Ovary (tissue), 10 donors: ENCODE measurements at places on chromosomes 12 and 14.
A peak's percentile ranks its signal among the peaks of the same experiment; 100 is the strongest.

DNA sequence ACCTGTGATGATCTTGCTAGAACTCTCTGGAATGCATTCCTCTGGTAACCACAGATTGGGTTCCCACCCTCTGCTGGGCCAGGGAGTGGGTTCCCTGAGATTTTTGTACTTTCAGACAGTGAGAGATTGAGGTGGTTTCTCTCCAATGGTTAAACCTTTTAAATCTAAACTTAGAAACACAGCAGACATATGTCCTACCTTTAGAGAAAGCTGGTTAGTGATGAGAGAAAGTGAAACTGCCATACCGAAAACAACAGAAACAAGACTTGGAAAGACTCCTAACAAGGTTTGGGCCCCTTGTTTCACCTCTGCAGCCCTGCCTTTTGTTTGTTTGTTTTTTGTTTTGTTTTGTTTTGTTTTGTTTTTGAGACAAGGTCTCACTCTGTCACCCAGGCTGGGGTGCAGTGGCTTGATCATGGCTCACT is 9.7 kb upstream of the SGPP1 start:
- no peak for DNase-seq

GRCh38 chr12:6342140-6342889 is 439 bp upstream of the TNFRSF1A start:
- DNase-seq: no peak

DNA sequence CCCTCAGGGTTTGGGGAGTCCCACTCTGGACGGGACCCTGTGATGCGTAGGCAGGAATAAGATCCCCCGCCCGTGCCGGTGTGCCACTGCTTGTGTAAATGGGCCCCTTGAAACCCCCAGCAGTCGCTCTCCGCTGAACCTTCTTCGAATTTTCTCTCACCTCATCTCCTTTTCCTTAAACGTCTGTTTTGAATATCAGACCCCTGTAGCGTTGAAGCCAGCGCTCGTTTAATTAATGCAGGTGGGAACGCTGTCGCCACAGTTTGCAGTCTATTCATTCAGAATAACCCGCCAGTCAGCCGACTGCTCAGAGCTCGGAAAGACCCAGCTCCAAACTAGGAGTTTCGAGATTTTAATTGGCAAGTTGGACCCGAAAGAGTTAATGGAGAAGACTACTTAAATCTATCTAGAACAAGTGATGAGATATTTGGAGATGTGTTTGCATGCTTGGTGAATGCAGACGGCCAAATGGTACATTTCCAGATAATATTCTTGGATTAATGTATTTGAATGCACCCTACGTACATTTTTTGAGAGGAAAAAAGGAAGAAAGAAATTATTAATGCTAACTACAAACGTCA is 739 bp upstream of the PPP2R5E start:
- DNase-seq: no peak

GRCh38 chr12:56162468-56163290 is 4.5 kb downstream of the MYL6 start:
- no peak for DNase-seq

GRCh38 chr12:82937151-82937550 is 250.4 kb downstream of the TMTC2 start:
- no peak for DNase-seq

GRCh38 chr12:30905463-30906009 is 21.0 kb upstream of the TSPAN11 start:
- DNase-seq: no peak

- no peak for DNase-seq
These were observed 34.7 kb upstream of the C12orf42 start for GRCh38 chr12:103530307-103531066.

DNA sequence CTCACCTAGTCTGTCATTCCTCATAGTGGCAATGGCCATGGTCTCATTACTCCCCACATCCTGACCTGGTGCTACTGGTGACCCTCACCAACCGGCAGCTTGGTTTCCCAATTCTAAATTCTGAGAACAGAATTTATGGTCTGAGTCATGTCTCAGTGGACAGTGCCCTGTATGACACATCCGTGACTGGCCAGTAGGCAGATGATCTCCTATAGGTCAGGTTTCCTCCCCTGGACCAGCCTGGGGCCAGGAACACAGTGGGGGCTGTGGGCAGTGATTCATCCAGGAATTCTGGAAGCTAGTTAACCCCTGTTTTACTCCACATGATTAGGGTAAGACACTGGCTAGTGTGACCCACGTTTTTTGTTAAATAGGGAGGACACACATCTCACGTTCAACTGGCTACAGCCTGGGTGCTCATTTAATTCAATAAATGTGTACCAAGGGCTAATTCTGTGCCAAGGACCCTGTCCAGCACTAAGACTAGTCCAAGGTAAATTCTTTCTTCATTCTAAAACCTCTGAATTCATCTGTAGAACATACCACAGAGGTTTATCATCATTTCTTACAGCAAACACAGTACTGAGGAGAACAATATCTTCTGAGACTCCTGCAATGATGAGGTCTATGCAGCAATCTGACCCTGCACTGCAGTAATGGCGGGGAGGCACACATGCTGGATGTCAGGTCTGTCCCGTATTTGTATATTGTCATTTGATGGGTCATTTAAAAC is 249.6 kb upstream of the TBX3 start:
- no peak for DNase-seq

GRCh38 chr14:90483571-90483974 is 86.7 kb downstream of the CALM1 start:
- no peak for DNase-seq

- DNase-seq: no peak
These were observed 32.4 kb downstream of the LTBP2 start for GRCh38 chr14:74579447-74580274.

DNA sequence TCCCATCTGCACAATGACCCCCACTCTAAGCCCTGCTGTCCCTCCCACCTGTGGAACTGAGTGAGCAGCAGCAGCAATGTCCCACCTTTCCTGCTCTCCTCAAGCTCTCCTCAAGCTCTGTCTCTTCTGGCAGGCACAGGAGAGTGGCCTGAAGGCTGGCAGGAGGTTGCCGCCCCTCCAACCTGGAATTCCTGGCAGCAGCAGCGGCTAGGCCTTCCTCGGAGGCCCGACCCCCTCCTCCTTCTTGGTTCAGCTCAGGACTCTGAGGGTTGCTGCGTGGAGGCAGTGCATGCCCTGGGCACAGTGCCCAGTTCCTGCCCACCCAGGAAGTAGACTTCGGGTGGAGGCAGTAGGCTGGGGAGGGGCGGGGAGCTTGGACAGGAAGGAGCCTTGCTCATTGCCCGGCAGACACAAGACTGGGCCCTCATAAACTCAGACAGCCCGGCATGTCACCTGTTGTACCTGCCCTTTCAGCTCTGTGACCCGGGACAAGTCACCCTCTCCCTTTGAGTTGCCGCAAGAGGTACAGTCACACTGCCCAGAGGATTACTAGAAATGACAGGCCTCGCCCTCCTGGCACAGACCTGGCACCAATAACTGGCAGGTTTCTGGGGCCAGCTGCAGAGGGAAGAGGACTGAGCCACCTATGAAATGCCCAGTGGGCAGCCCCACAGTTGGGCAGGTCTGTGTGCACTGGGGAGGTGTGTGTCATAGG is 2.1 kb upstream of the SERPINA1 start:
- no peak for DNase-seq

- no peak for DNase-seq
These were observed 21.2 kb upstream of the RNASE12 start for GRCh38 chr14:20612403-20612802.

DNA sequence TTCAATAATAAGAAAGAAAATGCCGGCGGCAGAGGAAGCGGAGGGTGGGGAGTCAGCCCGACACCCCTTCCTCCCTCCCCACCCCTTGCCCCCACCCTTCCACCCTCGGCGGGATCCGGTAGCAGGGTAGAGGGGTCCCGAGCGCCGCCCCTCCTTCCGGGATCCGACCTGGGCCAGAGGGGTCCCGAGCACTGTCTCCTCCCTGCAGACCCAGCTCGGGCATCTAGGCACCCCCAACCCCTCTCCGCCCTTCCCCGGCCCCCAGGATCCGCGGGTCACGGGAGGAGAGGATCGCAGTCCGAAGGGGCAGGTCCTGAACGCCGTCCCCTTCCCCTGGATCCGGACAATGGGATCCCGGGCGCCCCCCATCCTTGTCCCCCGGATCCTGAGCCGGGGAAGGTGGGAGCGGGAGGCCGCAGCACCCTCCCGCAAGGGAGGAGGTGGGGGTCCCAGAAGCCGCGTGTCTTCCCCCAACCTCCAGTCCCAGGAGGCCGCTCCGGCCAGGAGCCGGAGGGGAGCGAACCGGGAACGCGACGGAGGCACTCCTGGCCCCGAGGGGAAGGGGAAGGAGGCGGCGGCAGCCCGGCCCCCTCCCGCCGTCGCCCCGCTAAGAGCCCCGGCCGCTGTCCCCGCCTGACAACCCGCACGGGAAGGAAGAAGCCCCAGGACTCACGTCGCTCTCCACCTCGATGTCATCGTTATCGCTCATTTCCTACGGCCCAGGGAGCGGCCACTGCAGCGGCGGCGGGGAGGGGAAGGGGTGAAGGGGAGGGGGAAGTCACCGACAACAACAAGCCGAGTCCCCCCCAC is 481 bp downstream of the MAX start:
- DNase-seq: no peak

- DNase-seq: no peak
These were observed 8.3 kb upstream of the HVCN1 start for GRCh38 chr12:110697236-110697635.

DNA sequence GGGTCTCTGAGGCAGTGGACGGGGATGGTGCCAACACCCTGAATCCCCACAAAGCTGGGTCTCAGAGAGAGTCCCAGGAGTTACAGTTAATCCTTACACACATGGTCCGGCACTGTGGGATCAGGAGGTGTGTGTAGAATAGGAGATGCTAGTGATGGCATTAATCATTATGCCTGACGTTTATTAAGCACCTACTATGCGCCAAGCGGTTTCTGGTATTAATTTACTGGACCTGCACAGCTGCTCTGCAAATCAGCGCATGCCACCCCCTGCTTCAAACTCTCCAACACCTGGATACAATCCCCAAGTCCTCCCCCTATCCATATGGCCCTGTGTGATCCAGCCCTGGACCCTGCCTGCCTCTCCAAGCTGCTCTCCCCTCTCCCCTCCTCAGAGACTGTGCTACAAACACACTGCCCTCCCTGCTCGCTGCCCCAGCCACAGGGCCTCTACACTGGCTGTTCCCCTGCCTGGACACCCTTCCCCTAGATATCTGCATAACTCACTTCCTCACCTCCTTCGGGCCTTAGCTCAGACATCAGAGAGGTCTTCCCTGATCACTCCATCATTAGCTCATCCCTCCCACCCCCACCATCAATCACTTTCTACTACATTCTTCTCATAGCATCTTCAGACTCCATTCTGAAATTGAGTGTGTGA is 86.0 kb downstream of the RFLNA start:
- DNase-seq: no peak

DNA sequence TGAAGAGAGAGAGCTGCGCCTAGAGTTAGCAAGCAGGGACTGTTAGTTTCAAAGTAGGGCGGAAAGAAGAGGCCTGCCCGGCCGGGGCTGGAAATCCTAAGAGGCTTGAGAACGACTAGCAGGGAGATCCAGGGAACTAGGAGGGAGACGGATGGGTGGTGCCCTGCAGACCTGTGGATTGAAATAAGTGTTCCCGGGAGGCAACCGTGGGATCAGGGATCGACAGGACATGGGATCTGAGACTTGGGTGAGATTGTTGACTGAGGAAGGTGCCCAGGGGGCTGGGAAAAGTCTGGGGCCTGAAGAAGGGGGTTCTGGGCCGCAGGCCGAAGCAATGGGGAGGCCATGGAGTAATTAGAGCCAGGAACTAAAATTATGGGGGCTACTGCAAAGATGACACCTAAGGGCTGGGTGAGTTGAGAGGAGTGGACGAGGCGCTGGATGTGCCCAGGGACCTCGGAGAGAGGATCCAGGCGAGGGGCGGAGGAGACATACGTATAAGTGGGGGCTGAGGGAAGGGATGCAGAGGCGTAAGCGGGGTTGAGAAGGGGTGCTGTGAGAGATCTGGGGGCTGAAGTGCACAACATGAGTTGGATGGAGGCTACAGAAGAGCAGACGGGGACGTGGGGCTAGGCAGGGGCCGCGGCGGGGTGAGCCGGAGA is 635 bp downstream of the LTA4H start:
- peak; percentile 46 for DNase-seq

GRCh38 chr12:47778881-47779280 is 5.8 kb downstream of the SLC48A1 start:
- no peak for DNase-seq

DNA sequence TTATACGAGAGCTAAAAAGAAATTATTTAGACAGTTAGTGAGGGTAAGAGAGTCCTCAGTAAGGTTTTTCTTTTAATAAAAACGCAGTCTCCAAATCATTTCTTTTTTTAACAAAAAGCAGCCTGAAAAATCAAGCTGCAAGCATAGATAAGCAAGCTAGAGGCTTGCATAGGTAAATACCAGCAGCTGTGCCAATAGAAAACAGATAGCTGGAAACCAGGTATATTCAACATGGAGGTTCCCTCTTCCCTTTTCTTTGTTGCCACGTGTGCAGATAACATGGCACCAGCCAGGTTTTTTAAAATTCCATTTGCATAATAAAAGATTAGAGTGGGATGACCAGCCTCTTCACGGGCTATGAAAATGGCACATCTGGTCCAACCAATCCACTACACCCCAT is 6.1 kb upstream of the PRKAB1 start:
- no peak for DNase-seq

- no peak for DNase-seq
These were observed 581.3 kb downstream of the TMEM121 start for GRCh38 chr14:106107703-106108102.

DNA sequence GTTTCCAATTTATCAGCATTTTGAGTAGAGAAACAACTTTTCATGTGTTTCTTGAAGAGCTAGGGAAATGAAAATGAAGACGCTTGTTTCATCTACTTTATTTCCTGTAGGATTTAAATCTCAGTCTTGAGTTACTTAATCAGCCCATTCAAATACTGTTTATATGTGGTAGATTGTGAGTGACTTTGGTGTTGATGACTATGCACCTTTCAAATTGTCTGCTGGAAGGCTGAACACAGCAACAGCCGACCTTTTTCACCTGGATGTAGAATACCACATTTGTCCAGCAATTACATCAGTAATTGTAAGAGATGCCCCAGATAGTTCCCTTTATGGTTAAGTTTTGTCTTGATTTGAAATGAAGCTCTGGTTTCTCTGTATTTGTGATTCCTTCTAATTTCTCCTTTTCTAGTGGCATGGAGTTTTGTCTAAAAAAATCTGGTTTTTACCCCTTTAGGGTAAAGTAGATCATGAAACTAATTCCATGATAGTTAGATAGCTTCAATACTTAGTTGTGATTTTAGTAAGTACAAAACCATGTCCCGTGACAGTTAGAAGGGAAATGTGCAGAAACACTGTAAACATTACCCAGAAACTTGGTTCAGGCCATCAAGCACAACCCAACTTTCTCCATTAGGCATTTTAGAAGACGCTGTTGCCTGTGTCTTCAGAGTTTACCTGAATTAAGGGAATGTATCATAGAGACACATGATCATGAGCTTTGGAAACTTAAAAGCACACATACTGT is 165.0 kb downstream of the SRGAP1 start:
- no peak for DNase-seq

DNA sequence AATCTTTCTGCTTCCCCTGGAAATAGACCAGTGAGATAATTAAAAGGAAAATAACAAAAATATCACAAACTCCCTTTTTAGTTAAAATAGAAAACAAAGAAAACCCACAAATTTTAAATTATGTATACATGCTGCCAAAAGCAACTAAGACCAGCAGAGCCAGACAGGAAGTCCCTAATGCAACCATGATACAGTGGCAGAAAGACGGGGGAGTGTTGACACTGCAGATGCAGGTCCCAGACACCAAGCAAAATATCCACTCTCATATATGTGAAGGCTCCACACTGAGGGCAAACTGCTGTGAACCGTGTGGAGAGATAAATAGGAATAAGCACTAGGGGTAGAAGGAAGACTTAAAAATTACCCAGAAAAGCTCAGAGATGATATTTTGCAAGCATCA is 401.0 kb downstream of the BTG1 start:
- no peak for DNase-seq

- DNase-seq: no peak
These were observed 28.1 kb upstream of the SINHCAF start for GRCh38 chr12:31353750-31354708.
